Activated CD4-positive, alpha-beta T cell treated with anti-CD3 and anti-CD28 coated beads, Interleukin-2, amount 50 U/mL, for 24 hours (primary cell): ENCODE measurements at places on chromosomes 13 and 19.

GRCh38 chr19:656751-657559 lies 6.1 kb downstream of the RNF126 start:
- DNase-seq: no peak

DNA sequence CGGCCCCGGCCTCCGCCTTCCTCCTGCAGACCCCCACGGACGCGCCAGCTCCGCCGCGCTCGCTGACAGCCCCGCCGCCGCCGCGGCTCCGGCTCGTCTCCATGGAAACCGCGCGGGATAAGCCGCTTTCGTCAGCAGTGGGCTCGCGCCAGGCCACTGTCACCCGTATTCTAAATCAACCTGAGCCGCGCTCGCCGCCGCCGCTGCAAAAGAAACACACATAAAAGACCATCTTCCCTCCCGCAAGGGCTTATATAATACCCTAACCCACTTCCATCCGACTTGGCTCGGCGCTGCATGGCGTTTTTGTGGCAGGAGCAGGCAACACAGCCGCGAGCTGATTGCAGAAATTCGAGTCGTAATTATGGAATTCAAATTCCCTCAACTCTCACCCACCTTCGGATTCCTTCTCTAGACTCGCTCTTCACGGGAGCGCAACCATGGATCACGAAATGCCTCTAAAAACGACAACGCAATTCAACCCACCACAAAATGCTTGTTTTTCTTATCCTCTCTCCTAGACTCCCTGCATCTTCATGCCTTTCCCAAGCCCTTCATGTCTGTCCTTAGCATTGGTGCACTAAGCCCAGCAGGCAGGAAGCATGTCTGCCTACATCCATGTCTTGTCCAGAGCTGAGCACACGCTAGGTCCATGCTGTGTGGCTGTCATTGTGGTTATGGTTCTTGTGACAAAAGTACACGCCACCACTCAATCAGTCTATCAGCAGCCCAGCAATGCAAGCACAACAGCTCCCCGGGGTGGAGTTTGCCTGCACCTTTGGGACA lies at the start of gene AMER2:
Gene AMER2 (minus strand): TSS at position 772 of the 786 bp plus-strand sequence. CDS start 669 bp downstream, at position 103.
- no peak for DNase-seq

- DNase-seq: no peak
These were observed 67.5 kb downstream of the B3GLCT start for GRCh38 chr13:31267126-31267784.

- no peak for DNase-seq
These were observed 56.1 kb upstream of the MCF2L start for GRCh38 chr13:112912726-112913440.

GRCh38 chr13:77507931-77508776 lies 27.4 kb upstream of the SCEL start:
- no peak for DNase-seq

- DNase-seq: no peak
These were observed 11.9 kb upstream of the FRY start for GRCh38 chr13:32019612-32020233.

- no peak for DNase-seq
These were observed 2.2 kb upstream of the TNFRSF19 start for GRCh38 chr13:23567906-23568460.

DNA sequence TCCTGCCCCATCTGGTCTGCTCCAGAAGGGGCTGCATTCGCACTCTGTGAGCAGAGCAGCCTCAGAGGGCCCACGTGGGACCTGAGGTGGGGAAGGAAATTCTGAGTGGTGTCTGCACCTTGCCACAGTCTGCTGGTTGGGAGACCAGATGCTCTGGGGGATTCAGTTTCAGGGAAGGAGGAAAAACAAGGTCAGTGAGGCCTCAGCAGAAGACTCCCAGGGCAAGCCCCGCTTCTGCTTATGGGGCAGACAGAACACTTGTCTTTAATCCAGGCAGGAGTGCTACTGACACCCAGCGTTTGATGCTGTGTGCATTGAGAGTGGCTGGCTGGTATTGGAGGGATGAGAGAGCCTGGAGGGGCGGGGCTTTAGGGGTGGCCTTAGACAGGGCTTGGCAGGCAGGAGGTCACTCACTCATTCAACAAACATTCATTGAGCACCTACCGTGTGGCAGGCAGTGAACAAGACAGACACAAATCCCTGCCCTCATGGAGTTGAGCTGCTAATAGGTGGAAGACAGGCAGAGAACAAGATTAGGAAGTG lies 4.9 kb upstream of the CLEC17A start:
- DNase-seq: no peak

DNA sequence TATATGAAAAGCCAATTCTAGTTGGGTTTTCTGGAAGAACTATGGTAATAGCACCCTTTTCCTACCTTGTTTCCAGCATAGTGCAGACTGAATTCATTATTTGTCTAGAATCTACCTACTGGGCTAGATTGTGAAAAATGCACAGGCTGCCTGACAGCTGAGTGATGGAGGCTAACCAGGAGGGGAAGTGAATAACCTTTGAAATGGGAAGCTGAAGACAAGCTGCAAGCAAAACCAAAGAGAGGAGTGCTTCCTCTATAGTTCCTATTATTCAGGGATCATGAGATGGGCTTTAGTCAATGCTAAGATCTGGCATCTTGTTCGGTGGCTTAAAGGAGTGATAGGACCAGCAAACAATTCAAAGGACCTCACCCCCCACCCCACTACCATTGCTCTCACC lies 26.9 kb downstream of the MZT1 start:
- no peak for DNase-seq

DNA sequence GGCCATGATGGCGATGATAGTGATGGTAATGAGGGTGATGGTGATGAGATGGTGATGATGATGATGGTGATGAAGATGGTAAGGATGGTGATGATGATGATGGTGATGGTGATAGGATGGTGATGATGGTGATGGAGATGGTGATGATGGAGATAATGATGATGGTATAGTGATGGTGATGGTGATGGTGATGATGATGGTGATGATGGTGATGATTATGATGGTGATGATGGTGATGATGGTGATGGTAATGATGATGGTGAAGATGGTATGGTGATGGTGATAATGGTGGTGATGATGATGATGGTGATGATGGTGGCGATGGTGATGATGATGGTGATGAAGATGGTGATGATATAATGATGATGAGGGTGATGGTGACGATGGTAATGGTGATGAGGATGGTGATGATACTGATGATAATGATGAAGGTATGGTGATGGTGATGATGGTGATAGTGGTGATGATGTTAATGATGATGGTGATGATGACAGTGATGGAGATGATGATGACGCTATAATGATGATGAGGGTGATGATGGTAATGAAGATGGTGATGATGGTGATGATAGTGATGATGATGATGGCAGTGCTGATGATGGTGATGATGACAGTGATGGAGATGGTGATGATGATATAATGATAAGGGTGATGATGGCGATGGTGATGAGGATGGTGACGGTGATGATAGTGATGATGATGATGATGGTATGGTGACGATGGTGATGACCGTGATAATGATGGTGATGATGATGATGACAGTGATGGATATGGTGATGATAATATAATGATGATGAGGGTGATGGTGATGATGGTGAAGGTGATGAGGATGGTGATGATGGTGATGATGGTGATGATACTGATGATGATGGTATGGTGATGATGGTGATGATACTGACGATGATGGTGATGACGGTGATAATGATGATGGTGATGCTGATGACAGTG lies 37.5 kb downstream of the ZNF557 start:
- DNase-seq: no peak

DNA sequence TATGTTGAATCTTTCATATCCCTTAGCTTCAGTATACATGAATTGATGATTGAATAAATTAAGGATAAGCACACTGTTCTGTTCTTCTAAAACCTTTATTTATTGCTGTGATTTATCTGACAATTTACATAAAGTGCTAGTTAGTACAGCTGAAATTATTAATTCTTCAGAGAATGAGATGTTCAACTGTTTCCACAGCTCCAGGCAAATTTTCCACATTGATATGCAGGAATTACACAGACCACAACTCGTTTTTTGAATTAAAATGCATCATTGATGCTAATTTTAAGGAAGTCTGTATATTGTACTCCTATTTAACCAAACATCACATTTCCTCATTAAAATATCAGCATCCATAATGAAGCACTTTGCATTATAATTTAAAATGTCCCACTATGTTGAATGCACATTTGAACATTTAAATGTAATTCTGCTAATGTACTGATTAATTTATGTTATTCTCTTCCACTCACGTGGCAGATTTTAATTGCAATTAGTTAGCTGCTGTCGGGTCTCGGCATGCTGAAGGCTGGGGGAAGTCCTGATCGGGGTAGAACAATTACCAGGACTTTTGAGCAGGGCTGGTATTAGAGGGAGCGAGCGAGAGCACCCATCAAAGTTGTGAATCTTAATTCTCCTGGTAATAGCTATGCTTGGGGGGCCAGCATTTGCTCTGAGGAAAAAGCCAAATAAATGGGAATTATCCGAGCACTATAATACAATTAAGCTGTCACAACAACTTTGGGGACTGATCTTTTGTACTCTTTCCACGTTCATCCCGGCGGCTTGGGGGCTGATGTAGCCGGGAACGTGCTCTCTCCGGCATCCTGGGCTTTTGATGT lies 136.7 kb upstream of the TMTC4 start:
- no peak for DNase-seq

GRCh38 chr19:292281-292884 lies 1.2 kb upstream of the PLPP2 start:
- no peak for DNase-seq

- DNase-seq: no peak
These were observed 94.4 kb downstream of the URI1 start for GRCh38 chr19:30036154-30037129.

DNA sequence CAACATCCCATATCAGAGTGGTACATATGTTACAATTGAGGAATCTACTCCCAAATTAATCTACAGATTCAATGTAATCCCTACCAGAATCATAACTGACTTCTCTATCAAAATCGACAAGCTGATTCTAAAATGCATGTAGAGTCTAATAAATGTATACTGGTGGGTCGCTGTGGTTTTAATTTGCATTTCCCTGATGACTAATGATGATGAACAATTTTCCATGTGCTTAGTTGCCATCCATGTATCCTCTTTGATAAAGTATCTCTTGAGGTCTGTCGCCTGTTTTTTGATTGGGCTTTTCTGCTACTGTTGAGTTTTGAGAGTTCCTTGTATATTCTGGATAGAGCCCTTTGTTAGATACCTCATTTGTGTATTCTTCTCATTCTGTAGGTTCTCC lies 43.8 kb downstream of the KLF12 start:
- DNase-seq: no peak

DNA sequence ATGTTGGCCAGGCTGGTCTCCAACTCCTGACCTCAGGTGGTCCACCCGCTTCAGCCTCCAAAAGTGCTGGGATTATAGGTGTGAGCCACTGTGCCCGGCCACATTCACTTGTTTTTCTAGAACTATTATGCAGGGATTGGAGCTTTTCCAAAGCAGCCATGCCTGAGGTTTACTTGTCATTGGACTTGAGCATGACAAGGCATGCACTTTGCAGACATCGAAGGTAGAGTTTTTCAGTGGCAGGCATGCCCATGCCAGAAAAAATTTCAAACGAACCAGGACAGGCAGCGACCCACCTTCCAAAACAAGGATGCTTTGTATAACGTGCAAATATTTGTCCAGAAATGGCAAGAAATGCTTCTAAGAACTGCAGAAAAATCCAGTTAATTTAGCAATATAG lies 17.7 kb downstream of the PNMA8A start:
- DNase-seq: no peak

- DNase-seq: no peak
These were observed 105.7 kb upstream of the KL start for GRCh38 chr13:32910530-32910929.

DNA sequence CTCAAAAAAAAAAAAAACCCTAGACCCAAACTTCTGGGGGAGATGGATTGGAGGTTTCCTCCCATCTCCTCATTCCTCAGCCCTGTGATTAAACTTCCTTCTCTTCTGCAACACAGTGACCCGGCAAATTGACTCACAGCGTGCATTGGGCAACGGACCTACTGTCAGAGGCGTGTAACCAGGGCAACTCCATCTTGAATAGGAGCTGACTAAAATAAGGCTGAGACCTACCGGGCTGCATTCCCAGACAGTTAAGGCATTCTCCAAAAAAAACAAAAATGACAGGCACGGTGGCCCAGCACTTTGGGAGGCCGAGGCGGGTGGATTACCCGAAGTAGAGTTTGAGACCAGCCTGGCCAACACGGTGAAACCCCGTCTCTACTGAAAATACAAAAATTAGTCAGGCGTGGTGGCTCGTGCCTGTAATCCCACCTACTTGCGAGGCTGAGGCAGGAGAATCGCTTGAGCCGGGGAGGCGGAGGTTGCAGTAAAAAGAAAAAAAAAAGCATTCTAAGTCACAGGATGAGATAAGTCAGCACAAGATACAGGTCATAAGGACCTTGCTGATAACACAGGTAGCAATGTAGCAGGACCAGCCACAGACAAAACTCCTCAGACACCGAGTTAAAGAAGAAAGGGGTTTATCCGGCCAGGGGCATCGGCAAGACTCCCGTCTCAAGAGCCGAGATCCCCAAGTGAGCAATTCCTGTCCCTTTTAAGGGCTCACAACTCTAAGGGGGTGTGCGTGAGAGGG lies 5.4 kb upstream of the NLRP7 start:
- DNase-seq: no peak

DNA sequence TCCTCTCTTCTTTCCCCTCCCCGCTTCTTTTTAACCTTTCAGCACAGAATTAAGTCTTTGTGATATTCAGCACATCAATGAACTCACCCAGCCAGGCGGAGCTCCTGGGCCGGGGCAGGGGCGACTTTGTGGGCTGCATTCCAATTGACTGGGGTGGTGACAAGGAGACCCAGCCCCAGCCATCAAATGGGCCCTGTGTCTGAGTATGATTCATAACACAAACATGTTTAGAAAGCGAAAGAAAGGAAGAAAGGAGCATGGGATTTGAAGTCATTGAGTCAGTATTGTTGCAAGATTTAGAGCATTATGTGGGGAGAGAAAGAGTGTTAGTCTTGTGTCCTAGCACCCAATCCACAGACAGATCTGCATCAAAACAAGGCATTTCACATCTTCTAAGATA lies 185.3 kb downstream of the LHFPL6 start:
- DNase-seq: no peak

GRCh38 chr13:71864986-71865873 lies 1.8 kb downstream of the DACH1 start:
- no peak for DNase-seq

DNA sequence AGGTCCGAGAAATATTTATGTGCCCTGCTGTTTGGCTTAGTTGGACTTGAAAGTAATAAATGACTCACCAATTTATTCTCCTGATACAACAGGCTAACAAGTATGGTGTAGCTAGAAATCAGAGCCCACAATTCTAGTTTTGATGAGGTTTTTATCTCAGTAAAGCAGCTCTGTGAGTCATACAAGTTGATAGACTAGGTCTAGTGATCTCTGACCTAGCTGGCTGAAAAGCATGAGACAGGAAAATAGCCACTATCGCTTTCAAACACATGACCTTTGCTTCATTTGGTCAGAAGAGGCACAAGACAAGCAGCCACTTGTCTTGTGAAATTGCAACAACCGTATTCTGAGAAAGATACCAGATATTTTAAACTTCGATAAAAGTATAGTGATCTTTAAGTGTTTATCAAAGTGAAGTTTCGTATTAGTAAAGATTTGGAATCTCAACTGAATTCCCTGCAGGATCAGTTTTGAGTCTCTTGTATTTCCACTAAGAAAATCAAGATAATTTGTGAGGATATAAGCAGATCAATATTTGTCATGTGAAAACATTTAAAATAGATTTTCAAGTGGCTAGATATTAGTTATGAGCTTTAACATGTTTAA lies 126.7 kb downstream of the MAB21L1 start:
- no peak for DNase-seq
